NCI-H1417 (cell line): ENCODE measurements at places on chromosomes 11 and 22.
A peak's percentile ranks its signal among the peaks of the same experiment; 100 is the strongest.

DNA sequence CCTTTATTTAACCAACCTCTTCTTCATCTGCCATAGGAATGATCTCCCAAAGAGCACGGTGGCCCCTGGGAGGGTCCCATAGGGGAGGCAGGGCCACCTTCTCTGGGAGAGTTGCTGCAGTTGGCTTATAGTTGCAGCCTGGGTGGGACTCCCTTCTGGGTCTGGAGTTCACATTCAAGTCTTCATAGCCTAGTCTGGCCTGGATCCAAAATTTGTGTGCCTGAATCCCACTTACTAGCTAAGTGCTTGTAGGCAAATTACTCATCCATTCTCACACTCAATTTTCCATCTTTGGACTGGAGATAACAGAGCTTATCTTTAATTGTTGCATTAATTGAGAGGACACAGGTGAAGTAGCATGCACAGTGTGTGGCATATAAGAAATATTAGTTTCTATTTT is 163.6 kb downstream of the GRIK4 start:
- DNase-seq: no peak

- DNase-seq: no peak
Observed at GRCh38 chr11:94694309-94695060, 73.7 kb upstream of the AMOTL1 start.

DNA sequence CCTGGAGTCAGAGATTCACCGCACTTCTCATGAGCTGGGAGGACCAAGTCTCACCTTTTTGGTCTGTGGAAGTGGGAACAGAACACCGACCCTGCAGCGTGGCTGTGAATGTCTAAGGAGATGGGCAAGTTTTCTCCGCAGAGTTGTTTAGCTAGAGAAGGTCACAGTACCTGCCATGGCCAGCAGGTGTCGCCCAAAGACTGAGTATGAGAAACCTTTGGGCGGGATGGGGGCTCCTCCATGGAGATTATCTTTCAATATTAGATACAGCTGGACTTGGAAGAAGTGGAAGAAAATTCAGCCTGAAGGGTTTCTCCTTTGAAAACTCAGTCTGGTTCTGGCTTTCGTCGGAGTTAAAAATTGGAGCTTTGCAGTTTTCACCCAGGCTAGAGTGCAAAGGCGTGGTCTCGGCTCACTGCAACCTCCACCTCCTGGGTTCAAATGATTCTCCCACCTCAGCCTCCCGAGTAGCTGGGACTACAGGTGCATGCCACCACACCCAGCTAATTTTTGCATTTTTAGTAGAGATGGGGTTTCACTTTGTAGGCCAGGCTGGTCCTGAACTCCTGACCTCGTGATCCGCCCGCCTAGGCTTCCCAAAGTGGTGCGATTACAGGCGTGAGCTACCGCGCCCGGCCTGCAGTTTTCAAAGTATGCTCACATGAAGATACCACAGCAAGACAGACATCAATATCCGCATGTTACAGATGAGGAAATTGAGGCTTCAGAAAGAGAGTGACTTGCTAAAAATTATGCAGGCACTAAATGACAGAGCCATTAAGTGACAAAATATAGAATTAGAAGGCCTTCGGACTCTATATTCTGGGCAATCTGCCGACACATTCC is 10.7 kb upstream of the DSCAML1 start:
- DNase-seq: peak; percentile 87

GRCh38 chr22:34950489-34950888 is 115.5 kb upstream of the ISX start:
- DNase-seq: no peak

DNA sequence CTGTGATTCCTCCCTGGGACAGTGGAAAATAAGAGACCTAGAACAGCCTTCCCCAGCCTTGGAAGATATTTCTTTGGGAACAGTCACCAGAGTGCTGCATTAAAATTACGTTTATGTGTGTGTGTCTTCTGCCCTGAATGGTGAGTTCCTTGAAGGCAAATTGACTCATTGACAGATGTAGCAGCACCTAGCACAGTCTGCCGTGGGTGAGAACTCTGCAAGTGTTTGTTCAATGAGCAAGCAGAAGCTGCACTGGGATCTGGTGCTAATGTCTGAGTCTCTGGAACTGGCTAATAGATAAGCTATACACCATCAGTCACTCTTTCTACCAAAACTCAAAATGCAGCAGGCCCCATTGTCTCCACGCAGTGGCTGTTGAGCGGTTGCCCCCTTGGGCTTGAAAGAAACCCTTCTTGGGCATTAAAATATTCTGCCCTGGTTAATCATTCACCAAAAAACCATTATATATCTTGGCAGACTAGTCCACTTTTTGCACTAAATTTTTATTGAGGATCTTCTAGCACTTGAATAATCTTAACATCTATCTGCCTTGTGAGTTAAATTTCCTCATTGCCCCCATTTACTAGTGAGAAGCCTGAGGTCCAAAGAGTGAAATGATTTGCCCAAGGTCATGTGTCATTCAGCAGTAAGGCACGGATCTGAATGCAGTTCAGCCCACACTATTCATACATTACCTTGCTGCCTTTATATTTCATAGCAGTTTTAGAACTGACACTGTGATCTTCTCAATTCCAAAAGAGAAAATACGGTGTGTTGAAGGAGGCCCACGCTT is 87.8 kb upstream of the GALNT18 start:
- no peak for DNase-seq

- DNase-seq: peak; percentile 88
Observed at GRCh38 chr11:14644226-14645014, 816 bp downstream of the PDE3B start.

GRCh38 chr11:112005422-112006094 is 19.6 kb upstream of the DLAT start:
- no peak for DNase-seq

GRCh38 chr11:74479732-74480123 is 12.4 kb upstream of the KCNE3 start:
- DNase-seq: no peak

DNA sequence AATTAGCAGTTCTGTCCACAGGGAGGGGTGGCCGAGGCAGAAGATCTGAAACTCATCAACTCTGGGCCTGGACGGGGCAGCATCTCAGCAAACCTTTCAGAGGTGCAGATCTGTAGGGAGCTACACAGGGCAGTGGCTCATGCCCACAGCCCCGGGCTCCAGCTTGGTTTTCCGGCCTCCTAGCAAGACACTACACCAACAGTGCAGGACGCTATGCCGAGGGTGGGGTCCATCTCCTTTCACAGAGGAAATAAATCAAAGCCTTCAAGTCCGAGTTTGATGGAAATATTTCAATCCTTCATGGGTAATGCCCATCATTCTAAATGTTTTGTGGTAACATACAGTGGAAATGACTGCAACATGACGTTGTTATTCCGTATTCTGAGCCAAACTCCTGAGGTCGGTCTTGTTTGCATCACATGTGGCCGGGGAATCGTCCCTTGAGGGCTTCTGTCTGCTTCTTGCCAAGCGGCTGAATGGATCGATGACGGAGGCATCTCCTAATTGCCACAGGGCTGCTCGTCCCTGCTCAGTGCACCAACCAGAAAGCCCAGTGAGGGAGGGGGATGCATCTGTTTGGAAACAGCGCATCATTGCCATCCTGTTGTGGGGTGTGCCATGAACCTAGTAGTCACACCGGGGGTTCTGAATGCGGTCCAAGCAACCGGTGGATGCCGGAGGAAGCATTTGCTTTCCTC is 30.0 kb downstream of the LINC01488 start:
- no peak for DNase-seq

DNA sequence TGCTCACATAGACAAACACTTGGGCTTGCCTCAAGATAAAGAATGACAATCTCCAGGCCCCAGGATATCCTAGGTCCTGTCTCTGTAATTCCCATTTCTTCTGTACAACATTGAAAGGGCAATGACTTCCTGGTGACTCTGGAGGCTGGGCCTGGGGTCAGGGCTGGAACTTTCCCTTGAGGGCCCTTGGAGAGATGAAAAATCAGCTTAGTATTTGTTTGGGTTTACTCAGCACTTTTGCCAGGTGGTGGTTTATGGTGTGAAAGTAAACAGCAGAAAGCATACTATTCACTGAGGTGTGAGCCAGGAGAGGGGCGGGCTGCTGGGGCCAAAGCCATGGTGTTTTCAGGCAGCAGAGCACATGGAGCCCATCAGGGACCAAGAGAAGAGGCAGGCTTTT is 214.7 kb upstream of the NARS2 start:
- peak; percentile 37 for DNase-seq

GRCh38 chr11:81237139-81237538 is 1496.5 kb downstream of the FAM181B start:
- DNase-seq: peak; percentile 93

DNA sequence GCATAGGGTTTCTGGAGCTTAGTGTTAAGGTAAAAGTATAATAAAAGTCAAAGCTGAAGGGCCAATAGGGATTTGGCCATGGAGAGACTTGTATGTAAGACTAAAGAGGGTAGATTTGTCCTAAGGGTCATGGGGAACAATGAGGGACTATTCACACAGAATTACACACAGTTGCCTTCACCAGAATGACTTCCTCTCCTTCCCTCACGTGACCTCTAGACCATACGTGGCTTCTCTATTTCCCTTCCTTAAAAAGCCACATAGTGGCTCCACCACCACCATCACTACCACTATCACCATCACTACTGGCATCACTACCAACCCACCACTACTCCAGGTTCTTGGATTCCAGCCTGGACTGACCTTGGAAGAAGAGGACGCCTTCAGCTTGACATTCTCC is 2.8 kb downstream of the HPX start:
- no peak for DNase-seq

- peak; percentile 7 for DNase-seq
Observed at GRCh38 chr11:27209562-27210005, 153.4 kb downstream of the CCDC34 start.

DNA sequence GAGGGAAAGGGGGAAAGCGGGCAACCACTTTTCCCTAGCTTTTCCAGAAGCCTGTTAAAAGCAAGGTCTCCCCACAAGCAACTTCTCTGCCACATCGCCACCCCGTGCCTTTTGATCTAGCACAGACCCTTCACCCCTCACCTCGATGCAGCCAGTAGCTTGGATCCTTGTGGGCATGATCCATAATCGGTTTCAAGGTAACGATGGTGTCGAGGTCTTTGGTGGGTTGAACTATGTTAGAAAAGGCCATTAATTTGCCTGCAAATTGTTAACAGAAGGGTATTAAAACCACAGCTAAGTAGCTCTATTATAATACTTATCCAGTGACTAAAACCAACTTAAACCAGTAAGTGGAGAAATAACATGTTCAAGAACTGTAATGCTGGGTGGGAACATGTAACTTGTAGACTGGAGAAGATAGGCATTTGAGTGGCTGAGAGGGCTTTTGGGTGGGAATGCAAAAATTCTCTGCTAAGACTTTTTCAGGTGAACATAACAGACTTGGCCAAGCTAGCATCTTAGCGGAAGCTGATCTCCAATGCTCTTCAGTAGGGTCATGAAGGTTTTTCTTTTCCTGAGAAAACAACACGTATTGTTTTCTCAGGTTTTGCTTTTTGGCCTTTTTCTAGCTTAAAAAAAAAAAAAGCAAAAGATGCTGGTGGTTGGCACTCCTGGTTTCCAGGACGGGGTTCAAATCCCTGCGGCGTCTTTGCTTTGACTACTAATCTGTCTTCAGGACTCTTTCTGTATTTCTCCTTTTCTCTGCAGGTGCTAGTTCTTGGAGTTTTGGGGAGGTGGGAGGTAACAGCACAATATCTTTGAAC is 6.8 kb downstream of the MALAT1 start:
- no peak for DNase-seq

DNA sequence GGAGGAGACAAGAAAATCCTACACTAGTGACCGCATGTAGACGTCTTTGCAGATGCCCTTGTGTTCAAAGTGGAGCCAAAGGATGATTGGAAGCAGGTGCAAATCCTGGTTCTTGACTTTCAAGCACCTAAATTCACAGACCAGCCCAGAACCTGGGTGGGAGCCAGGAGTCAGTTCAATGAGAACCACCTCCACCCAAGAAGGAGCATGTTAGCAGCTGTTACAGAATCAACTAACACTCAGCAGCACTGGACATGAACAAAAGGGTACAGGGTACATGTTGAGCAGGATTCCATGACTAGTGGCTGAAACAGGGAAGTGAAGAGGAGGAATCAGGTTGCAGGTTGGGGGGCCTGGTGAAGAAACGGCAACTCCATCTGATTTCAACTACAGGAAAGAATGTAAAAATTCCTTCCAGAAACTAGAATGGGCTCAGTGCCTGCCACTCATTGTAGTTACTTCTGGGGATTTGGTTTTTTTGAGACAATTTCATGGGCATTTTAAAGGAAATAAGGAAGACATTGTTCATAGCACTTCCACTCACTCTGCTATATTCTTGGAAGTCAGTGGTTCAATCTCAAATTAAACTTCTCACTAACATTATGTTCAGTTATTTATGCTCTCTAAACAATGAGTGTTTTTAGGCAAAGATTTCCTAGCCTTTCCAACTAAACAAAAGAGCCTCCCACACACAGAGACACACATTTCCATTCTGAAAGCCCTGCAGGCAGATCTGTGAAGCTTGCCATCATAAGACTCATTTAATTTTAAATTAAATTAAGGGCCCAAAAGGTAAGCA is 173.3 kb downstream of the CADM1 start:
- DNase-seq: no peak

GRCh38 chr22:42644422-42645340 is 4.3 kb upstream of the ATP5MGL start:
- DNase-seq: no peak

DNA sequence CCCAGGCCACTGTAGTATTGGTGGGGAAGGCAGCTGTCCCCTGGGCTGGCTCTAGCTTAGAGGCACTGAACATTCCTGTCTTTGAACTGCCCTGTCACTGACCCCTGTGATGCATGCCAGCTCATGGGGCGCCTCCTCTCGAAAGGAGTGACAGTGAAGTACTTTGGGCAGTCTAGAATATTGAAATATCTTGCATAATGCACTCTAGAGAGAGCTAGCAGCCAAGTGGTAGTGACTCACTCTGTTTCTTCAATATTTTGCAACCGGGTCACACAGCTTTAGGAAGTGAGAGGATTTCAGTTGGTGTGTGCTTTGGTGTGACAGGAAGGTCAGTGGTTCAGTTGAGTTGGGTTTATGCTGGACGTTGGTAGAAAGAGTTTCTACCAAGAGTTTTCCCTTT is 35.5 kb upstream of the ST14 start:
- no peak for DNase-seq

DNA sequence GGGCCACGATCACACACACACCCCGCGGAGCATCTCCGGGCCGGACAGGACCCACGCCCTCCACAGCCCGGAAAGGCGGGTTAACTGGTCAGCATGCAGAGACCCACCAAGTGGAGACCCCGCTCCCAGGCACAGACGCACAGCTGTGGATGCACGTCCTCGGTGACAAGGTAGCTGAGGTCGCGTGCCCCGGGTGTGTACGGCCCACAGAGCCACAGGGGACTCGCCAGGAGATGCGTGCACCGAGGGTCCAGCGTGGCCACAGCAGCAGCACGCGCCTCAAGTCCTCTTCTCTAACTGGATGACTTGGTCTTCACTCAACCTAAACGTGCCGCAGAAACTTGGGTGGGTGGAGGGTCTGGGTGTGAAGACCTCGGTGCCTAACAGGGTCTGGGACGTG is 5.5 kb downstream of the H19 start:
- DNase-seq: no peak
